ENCODE measurements at places on chromosomes 7 and 10. TPM values are rescaled to one million over a fixed set of nuclear protein-coding genes. Genes with fewer than 3 reads are reported as not detected.

GRCh38 chr10:132363921-132364593 is 32.1 kb downstream of the LRRC27 start:
- DNase-seq, result no peak

- DNase-seq, result no peak
Measured at GRCh38 chr10:105146436-105146835, 505.3 kb downstream of the SORCS3 start.

DNA sequence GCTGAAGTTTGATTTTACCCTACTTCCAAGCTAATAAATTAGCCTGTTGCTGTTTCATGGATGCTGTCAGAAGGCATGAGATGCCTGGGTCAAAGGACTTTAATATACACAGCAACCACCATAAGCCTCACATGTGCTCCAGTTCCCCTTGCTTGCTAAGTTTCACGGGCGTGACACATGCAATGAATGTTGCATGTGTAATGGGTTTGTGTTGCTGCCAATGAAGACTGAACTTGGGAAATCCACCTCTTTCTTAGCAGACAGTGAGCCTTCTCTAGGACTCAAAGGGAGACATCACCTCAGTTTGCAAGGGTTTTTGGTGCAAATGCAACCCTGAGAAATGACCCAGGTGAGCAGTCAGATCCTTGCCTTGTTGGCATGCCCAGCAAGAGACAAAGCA is 505.5 kb upstream of the PODXL start:
- peak; percentile 48 for DNase-seq

- DNase-seq, result no peak
Measured at GRCh38 chr7:69199661-69200060, 398.6 kb upstream of the AUTS2 start.

- DNase-seq, result no peak
Measured at GRCh38 chr7:44284216-44284615, 41.2 kb downstream of the CAMK2B start.

The THSD7A gene
- total RNA-seq, result 0.83 TPM

DNA sequence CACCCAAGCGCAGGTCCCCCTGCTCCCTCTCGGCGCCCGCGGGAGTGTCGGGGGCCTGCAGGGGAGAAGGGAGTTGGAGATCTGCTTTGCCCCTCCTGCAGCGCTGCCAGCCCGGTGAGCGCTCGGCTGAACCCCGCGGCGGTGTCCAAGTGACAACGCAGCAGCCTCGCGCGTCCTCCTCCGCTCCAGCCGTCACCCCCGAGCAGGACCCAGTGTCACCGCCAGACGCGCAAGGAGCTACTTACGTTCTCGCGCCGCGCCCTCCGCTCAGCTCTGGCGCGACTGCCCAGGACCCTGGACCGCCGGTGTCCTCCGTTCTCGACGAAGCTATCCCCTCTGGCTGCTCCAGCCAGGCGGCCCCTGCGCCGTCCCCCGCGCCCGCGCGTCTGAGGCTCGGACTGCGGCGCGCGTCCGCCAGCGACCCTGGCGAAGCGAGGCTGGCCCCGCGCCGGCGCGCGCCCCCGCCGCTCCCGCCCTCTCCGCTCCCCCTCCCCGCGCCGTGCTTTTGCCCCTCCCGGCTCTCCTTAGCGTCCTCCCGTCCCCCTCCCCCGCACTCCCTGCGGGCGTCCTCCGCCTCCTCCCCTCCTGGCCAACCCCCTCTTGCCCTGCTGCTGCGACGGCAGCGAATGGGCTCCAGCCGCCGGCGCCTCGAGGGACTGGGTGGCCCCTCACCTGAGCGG is at the start of gene NRCAM:
Gene NRCAM, minus strand, starts transcription at position 439 of the 680 bp plus-strand sequence. CDS start 216,372 bp downstream, outside the sequence.
- peak; percentile 46 for DNase-seq

DNA sequence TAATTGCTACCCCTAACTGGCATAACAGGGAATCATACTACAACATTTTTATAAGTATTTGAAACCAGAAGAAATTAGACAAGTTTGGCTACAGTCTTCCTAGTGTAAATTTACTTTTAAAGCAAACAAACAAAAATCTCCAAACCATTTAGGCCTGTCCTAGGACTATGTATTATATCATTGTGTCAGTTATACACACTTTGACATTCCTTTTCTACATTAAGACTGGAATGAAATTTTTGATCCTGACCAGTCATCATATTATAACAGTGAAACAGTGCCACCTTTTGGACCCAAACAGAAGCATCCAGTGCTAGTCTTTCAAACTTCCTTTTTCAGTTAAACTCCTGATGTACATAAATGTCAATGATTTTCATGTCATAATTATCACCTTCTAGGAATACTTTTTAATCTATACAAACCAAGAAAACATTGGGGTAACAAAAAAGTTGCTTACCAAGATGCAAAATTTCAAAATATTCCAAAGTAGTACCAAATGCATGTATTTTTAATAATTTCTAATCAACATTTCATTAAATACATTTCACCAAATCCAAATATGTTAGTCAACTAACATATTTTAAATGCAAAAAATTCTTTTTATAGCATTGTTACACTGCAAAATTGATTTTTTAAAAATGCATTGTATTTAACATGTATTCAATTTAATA is 75.7 kb downstream of the IMMP2L start:
- DNase-seq, result peak; percentile 39

- no peak for DNase-seq
Measured at GRCh38 chr10:124394583-124394982, 24.1 kb downstream of the OAT start.

GRCh38 chr7:25495342-25496250 is 267.3 kb upstream of the NPVF start:
- peak; percentile 12 for DNase-seq

The SLC13A1 gene
- not detected for total RNA-seq

- DNase-seq, result no peak
Measured at GRCh38 chr7:136259074-136259473, 281.9 kb upstream of the MTPN start.

GRCh38 chr7:50782375-50783208 is at the start of gene GRB10:
Gene GRB10 (minus strand): TSS chr7:50782896. CDS start chr7:50732322, 50,574 bp downstream.
- peak; percentile 29 for DNase-seq

- no peak for DNase-seq
Measured at GRCh38 chr10:106000721-106001120, 1163.8 kb downstream of the SORCS1 start.

The FGFR2 gene
- 0.17 TPM for total RNA-seq

The MYL10 gene
- total RNA-seq, result not detected

The SYNPO2L gene
- under 0.01 TPM for total RNA-seq

- DNase-seq, result no peak
Measured at GRCh38 chr10:88440541-88440940, 142.6 kb downstream of the RNLS start.

- peak; percentile 37 for DNase-seq
Measured at GRCh38 chr10:129963641-129964501, at the start of gene EBF3. Gene EBF3 (minus strand): TSS chr10:129964274. CDS start chr10:129963768, 506 bp downstream.

GRCh38 chr10:131656431-131656841 is 244.4 kb upstream of the PPP2R2D start:
- DNase-seq, result no peak

The CABCOCO1 gene
- 0.26 TPM for total RNA-seq

GRCh38 chr10:13899941-13900340 is 313.2 kb downstream of the PRPF18 start:
- no peak for DNase-seq

- no peak for DNase-seq
Measured at GRCh38 chr10:77832238-77832637, 94.3 kb downstream of the DLG5 start.

GRCh38 chr7:43033369-43033768 is 79.1 kb upstream of the HECW1 start:
- DNase-seq, result no peak

GRCh38 chr10:35874311-35875015 is 232.4 kb upstream of the FZD8 start:
- no peak for DNase-seq

The PRPS1L1 gene
- not detected for total RNA-seq

GRCh38 chr10:22927166-22927565 is 687 bp upstream of the ARMC3 start:
- no peak for DNase-seq

The CCL24 gene
- not detected for total RNA-seq

- DNase-seq, result no peak
Measured at GRCh38 chr7:36387435-36388231, 2.0 kb upstream of the ANLN start.

DNA sequence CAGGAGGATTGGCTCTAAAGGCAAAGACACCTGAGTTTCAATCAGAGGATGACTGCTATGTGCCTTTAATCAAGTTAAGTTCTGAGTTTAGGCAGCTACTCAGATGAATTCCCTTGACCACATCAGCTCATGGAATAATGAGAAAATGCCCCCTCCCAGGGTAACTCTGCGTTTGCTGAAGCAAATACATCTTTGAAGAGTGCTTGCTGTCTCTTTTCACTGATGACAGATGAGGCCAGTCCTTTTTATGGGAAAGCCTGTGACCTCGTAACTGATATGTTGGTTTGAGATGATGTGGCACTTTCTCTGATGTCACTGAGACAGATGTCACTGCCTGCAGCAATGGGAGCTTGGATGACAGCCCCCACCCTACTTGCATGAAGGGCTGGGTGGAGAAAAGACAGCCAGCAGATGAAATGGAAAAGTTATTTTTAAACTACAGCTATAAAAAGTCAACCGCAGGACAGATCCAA is 43.7 kb upstream of the DGKI start:
- no peak for DNase-seq

GRCh38 chr7:157923903-157924630 is 587.3 kb downstream of the DNAJB6 start:
- DNase-seq, result no peak

The AS3MT gene
- 8.1 TPM for total RNA-seq

GRCh38 chr7:77570330-77571011 is 33.4 kb downstream of the PTPN12 start:
- DNase-seq, result peak; percentile 63

The PLEKHS1 gene
- not detected for total RNA-seq

- DNase-seq, result no peak
Measured at GRCh38 chr7:142671506-142671905, 77.8 kb upstream of the PRSS1 start.

GRCh38 chr7:51227861-51228260 is 88.7 kb downstream of the COBL start:
- DNase-seq, result no peak

DNA sequence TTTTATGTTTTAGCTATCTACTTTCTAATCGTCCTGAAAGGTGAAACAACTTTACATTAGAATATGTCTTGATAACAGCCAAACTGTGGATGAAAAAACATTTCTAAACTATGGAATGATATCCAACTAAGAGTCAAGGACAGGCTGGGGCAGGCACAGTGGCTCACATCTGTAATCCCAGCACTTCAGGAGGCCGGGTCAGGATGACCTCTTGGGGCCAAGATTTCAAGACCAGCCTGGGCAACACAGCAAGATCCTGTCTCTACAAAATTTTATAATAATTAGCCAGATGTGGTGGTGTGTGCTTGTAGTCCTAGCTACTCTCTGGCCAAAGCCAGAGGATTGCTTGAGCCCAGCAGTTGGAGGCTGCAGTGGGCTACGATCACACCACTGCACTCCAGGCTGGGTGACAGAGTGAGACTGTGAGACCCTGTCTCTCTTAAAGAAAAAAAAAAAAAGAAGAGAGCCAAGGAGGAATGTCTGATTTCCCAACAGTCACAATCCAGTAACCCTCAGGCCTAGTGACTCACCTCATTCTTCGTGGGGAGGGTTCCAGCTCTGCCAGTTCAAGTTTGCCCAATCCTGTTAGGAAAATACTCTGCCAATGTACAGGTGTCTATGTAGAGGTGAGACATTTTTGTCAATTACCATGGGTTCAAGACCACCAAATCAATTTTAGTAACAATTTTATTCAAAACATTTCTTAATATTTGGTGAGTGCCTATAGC is 14.6 kb upstream of the FZD1 start:
- peak; percentile 76 for DNase-seq

- no peak for DNase-seq
Measured at GRCh38 chr7:88001744-88002530, 67.9 kb downstream of the ADAM22 start.

DNA sequence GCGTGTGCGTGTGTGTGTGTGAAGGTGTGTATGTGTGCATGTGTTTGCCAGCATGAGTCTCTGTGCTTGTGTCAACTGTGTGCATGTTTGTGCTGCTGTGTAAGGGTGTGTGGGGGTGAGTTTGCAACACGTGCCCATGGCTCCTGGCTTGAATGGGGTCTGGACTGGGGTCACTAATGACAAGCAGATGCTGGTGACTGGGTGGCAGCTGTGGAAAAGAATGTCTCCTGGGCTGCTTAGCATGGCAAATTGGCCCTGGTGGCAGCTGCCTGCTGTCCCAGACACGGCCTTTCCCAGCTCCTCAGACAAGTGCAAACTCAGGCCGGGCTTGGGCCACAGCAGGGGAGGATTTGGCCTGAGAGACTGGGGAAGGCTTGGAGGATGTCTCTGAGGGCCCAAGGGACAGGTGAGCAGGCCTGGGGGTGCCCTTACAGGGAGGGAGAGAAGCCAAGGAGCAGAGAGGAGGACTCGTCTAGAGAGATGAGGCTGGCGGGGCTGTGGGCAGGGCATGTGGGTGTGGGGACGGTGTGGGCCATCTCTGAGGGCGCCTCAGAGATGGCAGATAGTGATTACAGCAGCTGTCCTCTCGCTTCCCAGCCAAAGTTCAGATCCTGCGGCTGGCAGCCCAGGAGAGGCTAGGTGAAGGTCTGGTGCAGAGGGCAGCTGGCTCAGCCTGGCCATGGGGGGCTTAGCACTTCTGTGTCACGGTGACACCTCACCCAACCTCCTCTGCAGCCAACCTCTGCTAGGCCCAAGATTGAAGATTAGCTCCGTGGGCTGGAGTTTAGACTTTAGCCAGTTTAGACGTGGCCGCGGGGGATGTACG is 1.5 kb downstream of the AQP1 start:
- no peak for DNase-seq

The LRRC61 gene
- total RNA-seq, result 0.33 TPM

The FAM13C gene
- 3.9 TPM for total RNA-seq

The ICA1 gene
- total RNA-seq, result under 0.01 TPM

The TDRD1 gene
- total RNA-seq, result not detected

GRCh38 chr7:39621784-39622411 is 1.5 kb upstream of the RALA start:
- no peak for DNase-seq

DNA sequence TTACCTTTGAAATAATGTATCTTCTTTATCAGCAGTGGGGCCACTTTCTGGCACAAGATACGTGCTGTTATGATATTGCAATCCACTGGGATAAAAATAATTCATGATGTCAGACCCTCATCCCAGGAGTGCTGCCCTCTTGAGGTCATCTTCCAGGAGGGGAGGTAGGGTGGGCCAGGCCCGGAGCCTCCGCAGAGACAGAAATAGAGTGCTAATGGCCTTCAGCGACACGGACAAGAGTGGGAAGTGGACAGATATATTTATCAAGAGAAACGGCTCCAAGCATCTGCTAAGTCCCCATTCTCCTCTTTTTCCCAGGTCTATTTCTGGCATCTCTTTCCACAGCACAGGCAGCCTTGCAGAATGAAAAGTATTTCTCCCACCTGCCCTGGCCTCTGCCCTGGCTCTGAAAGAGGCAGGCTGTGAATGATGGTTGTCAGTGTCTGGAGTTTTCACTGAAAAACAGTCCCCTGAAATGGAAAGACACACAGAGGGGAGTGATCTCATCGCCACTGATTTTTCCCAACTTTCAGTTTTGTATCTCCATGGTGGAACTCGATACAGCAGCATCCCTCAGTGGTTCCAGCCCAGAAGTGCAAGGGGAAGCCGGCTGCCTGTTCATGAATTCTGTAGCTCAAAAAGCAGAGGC is 251.7 kb upstream of the MYO3A start:
- DNase-seq, result peak; percentile 4

All from fibroblast of lung (primary cell).